Stimulated activated CD4-positive, alpha-beta T cell treated with anti-CD3 and anti-CD28 coated beads, Interleukin-4, amount 100 ng/mL, for 1 hour (primary cell): ENCODE measurements at places on chromosomes 7 and 10.
A peak's percentile ranks its signal among the peaks of the same experiment; 100 is the strongest.

DNA sequence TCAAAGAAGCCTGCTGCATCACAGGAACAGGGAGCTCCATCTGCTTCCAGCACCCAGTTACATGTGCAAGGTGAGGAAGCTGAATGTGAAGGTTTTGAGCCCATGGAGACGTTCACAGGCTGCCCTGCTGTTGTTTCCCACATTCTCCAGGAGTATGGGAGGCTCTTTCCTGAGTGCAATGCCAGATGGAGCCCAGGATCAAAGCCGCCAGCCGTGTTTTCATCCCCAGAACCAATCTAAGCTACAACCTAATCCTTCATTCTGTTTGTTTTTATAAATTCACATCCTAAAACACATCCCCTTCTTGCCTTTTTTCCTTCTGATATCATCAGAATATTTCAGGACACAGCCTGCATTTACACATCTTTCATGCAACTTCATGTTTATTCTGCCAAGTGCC is 98.9 kb upstream of the PRR15 start:
- DNase-seq, result no peak

DNA sequence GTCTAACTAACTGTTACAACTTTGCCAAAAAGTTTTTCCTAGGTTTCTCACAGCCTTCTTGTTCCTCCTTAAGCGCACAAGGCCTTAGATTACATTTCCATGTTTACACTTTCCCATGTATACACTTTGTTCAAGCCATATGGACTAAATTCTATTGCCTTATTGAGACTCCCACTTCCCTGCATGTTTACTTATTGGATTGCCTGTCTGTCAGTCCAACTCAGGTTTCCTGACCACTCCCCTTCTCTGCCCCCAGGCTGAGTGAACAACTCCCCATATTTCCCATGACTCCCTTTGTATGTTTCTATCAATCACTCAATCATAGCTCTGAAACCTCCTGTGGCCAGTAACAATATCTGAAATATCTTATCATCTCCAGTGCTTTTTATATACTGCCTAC is 43.0 kb downstream of the SLC25A40 start:
- no peak for DNase-seq

DNA sequence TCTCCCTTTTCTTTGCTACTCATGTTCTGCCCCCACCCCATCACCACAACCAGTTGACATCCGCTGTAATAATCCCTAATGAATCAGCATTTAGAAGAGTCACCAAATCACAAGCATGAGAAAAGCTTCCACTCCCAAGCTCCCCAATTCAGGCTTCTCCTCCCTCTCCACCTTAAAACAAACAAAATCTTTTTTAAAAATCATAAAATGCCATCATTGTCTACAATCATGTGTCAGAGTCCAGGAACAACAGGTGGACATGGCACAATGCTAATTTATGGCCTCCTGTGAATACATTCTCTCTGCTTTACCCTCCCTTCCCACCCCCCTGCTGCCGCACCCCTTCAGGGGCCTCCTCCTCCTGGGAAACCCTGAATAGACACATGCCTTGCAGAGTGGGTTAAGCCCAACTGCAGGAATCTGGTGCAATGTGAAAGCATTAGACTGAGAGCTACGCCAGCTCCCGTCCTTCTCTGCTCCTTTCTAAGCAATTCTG is 3.7 kb downstream of the LRRC4 start:
- DNase-seq, result no peak

- no peak for DNase-seq
These were observed 24.9 kb upstream of the OR9A4 start for GRCh38 chr7:141891336-141891735.

GRCh38 chr7:82319674-82320118 is 123.9 kb downstream of the CACNA2D1 start:
- DNase-seq, result no peak

DNA sequence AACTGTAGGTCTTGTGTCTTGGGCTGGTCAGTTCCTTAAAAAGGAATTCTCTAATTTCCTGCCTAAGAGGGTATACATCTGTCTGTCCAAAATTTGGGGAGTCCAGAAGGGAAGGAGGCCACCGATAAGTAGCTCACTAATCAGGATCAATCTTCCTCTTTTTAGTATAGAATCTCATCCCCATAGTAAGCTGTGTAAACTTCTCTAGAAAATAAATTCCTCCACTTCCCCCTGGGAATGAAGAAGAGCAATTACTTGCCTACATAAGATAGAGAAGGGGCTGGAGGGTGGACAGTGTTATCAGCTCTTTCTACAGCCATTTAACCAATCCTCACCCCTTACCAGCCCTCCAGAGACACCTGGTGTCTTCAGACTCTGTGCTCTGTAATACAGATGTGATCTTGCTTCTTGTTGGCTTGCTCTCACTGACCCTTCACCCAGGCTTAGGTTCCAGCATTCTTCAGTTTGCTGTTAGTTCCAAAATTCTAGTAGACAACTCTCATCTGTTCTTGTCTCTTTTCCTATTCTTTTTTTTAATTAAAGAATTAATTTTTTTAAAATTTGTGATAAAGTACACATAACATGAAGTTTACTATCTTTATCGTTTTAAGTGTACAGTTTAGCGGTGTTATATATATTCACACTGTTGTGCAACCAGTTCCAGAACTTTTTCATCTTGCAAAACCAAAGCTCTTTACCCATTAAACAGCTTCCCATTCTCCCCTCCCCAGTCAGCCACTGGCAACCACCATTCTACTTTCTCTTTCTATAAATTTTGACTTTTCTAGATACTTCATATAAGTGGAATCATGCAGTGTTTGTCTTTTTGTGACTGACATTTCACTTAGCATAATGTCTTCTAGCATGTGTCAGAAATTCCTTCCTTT is 6.5 kb upstream of the PRKAR2B start:
- no peak for DNase-seq

DNA sequence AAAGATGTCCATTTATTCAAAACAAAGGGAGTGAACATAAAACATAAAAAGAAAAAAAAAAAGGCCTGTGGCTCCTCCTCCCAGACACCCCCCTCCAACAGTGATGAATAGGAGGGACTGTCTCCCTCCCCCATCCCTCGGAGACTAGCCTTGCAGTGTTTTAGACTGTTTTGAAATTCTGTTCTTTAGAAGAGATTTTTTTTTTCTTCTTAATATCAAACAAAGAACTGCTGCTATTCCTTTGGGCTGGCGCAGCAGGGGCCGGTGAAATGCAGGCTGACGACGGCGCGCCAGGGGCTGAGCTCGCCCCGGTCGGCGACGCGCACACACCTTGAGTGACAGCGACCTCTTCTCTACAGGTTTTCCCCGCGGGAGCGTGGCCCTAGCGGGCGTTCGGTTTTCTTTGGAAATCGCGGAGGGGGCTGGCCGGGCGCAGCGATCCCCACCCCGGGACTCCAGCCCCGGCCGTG is at the start of gene LANCL2:
Gene LANCL2 (plus strand): TSS at position 133 of the 470 bp plus-strand sequence. CDS start 689 bp downstream, outside the sequence.
- peak; percentile 58 for DNase-seq

DNA sequence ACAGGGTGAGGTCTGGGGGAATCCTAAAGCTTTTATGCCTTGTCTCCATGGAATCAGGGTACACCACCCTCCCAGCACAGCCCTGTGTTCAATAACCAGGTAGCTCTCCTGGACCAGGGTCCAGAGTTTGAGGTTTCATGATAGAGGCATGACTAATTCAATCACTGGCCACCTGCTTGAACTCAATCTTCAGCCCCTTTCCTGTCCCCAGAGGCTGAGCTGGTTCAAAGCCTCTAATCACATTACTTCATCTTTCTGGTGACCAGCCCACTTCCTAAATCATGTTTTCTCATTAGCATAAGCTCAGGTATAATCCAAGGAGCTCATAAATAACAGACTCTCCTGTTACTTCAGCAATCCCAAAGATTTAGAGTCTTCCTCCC is 20.5 kb downstream of the CRPPA start:
- DNase-seq, result no peak

DNA sequence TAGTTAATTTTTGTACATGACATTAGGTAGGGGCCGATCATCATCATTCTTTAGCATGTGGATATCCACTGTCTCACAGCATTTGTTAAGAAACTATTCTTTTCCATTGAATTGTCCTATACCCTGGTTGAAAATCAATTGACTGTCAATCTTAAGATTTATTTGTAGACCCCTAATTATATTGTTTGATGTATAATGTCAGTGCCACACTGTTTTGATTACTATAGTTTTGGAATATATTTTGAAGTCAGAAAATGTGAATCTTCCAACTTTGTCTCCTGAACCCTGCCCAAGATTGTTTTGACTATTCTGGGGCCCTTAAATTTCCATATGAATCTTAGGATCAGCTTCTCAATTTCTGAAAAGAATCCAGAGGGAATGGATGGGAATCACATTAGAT is 6.6 kb upstream of the LMTK2 start:
- DNase-seq, result no peak

DNA sequence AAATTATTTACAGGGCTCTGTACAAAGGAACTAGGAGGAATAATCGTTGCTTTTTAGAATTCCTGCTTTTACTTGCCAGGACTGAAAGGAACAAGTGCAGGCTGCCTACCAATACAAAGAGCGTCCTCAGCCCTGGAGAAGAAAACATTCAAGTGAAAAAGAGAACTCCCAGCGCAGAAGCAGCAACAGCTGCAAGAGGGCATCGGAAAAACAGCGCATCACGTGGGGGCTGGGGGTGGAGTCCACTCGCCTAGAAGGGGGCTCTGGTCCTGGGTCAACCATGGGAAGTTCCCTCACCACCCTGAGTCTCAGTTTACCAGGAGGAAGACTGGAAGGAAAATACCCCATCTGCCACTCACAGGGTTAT is 385 bp upstream of the C10orf90 start:
- no peak for DNase-seq

- DNase-seq, result no peak
These were observed 38.1 kb downstream of the WASL start for GRCh38 chr7:123710683-123711082.

GRCh38 chr7:25753837-25754236 is 398.2 kb upstream of the NFE2L3 start:
- no peak for DNase-seq

- DNase-seq, result no peak
These were observed 2.4 kb downstream of the ANKRD22 start for GRCh38 chr10:88849234-88849633.

- no peak for DNase-seq
These were observed 644 bp upstream of the ABI1 start for GRCh38 chr10:26861205-26861998.

- no peak for DNase-seq
These were observed at the start of gene NPTX2 for GRCh38 chr7:98617051-98617959. Gene NPTX2 (plus strand): TSS chr7:98617285. CDS start chr7:98617462, 177 bp downstream.

DNA sequence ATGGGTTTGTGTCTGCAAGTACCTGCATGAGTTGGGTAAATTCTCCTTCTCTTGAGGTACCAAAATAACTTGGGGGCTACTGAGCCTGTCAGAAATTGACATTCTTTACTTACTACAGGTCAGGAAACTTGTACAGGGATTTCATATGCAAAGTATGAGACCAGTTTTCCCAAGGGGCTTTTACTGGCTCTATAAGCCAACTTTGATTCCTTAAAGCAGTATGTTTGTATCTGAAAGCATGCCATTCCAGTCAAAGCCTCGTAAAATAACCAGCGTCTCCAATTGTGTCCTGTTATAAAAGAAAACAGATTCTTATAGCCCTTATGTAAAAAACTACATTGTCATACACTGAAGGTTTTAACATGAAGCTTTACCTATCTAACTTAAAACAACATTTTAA is 90.2 kb downstream of the ZNF467 start:
- DNase-seq, result no peak

DNA sequence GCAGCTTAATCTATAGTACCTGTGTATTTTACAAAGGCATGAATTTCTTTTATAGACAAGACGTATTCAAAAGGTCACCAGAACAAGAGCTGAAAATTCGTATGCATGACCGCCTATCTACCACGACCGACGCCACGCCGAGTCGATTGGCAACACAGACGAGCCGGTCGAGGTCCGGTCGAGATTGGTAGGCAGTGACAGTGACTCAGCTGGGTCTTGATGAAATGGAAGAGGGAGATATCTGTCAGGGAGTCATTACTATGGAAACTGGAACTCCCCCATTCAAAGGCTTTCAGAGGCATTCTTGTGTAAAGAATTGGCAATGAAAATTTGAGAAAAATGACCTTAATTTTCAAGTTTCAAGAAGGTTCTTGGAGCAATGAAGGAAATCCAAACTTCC is 2.1 kb downstream of the ATP5MK start:
- no peak for DNase-seq

GRCh38 chr7:132625651-132626050 is 49.4 kb upstream of the PLXNA4 start:
- no peak for DNase-seq

- DNase-seq, result no peak
These were observed 309.5 kb downstream of the WDR37 start for GRCh38 chr10:1365540-1366321.

DNA sequence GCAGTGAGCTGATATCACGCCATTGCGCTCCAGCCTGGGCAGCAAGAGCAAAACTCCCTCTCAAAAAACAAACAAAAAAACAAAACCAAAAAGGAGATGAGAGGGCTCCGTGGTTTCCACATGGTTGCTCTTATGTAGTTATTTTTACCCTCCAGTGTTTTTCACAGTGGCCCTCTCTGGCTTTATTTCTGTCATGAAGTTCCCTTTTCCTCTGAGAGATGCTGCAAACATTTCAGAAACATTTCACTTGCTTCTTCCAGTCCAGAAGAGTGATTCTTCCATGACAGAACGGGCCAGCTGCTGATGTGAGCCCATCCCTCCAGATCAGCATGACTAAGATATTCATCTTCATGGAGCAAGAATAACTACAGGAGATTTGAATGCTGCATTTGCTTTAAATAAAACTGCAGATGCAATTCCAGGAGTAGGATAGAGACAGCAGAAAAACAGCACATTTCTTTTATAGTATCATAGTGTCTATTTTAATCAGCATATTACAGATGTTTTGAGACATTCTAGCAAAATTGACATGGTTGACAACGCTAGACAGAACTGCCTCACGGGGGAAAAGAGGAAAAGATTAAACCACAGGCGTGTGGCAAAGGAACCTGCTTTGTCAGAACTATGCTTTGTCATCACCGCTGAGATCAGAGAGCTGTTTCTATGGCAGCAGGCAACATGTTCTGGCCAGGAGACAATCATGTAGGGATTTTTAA is 40.3 kb downstream of the NRCAM start:
- no peak for DNase-seq

- peak; percentile 46 for DNase-seq
These were observed 63.5 kb downstream of the GRK5 start for GRCh38 chr10:119270762-119271366.

GRCh38 chr10:29598851-29599311 is 35.9 kb downstream of the SVIL start:
- DNase-seq, result no peak
